ENCODE measurements at places on chromosomes 13 and 19.

GRCh38 chr13:113990321-113990837 is 16.5 kb upstream of the C13orf46 start:
- H3K4me3 ChIP-seq, result no peak overlapping the region
- no peaks in the 10 kb centered on the region for H3K4me1 ChIP-seq
- H3K27me3 ChIP-seq, result no peaks in the 10 kb centered on the region
- no peaks in the 10 kb centered on the region for H3K36me3 ChIP-seq
- H3K27ac ChIP-seq, result no peak overlapping the region

GRCh38 chr19:2625434-2625833 is 77.1 kb downstream of the GNG7 start:
- DNase-seq, result peak; percentile 91
- H3K4me3 ChIP-seq, result no peak overlapping the region
- no peaks in the 10 kb centered on the region for H3K27me3 ChIP-seq
- H3K27ac ChIP-seq, result peak overlapping the region; percentile 92

- no peaks in the 10 kb centered on the region for H3K36me3 ChIP-seq
- H3K27ac ChIP-seq, result no peak overlapping the region
- no peaks in the 10 kb centered on the region for H3K27me3 ChIP-seq
- H3K4me3 ChIP-seq, result no peak overlapping the region
Observed at GRCh38 chr19:17883627-17884410, 12.1 kb downstream of the SLC5A5 start.

DNA sequence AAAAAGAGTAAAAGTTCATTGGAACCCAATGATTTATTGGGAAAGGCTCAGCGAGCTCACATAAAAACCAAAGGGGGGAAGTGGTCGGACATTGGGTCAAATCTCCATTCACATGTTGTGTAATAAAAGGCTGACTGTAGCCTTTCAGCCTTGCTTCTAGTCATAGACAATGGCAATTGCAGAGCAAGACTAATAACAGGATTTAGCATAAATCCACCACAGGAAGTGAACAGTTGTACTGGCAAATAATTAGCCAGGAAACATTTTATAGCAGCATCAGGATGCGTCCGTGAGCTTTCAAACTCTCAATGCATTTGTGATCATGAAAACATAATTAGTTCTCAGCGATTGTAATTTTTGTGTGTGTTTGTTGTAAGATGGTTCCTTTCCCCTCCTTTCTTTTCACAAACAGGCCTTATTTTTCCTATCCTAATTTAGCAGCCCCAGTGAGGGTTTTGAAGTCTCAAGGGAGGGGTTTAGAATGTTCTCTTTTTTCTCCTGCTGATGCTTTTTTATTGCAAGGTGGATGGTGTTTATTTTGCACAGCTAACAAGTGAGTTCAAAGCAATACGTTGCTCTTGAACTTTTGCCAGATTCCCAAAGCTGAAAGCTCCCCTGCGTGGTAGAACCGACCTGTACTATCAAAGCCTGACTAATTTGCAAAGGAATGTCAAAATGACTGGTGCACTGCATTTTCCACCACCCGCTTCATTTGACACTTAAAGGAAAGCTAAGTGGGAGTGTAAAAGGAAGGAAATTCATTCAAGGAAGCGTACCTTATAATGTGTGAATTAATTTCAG is 105.6 kb downstream of the SPRY2 start:
- peak overlapping the region; percentile 3 for H3K27ac ChIP-seq
- no peak overlapping the region for H3K4me3 ChIP-seq
- H3K4me1 ChIP-seq, result peaks cover 20% of the 10 kb centered on the region
- H3K27me3 ChIP-seq, result no peaks in the 10 kb centered on the region

DNA sequence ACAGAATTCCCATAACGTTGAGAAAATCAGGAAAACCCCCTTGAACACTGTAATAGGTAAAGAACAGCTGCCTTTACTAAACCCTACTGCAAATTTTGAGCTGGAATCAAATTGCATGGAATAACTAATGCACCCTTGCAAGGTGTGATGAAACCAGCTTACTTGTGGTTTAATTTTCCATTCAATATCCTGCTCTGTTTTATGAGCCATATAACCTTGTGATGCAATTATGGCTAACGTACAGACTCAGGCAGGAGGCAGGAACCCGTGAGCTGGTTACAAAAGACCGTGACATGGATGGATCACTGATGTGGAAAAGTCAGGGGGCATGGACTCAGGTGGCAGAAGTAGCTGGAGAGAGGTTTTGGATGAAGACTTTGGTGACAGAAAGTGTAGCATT is 438.6 kb downstream of the COG6 start:
- no peaks in the 10 kb centered on the region for H3K4me1 ChIP-seq
- DNase-seq, result no peak
- H3K4me3 ChIP-seq, result no peak overlapping the region

GRCh38 chr13:113166681-113167080 is 8.2 kb downstream of the PROZ start:
- H3K4me1 ChIP-seq, result no peaks in the 10 kb centered on the region
- no peaks in the 10 kb centered on the region for H3K27me3 ChIP-seq
- H3K4me3 ChIP-seq, result no peak overlapping the region
- no peak overlapping the region for H3K27ac ChIP-seq
- no peak for DNase-seq
- H3K36me3 ChIP-seq, result peaks cover 5% of the 10 kb centered on the region

GRCh38 chr13:107438251-107438650 is 777.1 kb downstream of the LIG4 start:
- H3K36me3 ChIP-seq, result no peaks in the 10 kb centered on the region
- H3K27me3 ChIP-seq, result no peaks in the 10 kb centered on the region
- no peak overlapping the region for H3K4me3 ChIP-seq
- no peak overlapping the region for H3K27ac ChIP-seq
- H3K4me1 ChIP-seq, result no peaks in the 10 kb centered on the region

GRCh38 chr13:90640976-90641375 is 706.5 kb upstream of the MIR17HG start:
- H3K4me3 ChIP-seq, result no peak overlapping the region
- no peak for DNase-seq
- H3K36me3 ChIP-seq, result no peaks in the 10 kb centered on the region

DNA sequence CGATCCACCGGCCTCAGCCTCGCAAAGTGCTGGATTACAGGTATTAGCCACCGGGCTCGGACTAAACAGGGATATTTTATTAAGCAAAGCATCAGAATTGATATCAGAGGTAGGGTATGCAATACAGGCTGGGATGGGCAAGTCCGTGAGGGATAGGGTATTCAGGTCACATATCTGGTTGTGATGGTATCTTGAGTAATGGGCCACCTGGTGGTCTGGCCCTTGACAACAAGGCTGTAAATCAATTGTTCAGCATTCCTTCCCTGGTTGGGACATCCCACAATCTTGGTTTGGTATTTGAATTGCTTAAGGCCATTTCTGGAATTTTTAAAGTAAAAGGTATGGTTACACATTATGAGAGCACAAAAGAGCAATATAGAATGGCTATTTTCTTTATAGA is 1588.0 kb downstream of the SLITRK1 start:
- no peak for DNase-seq
- H3K4me3 ChIP-seq, result no peak overlapping the region
- no peaks in the 10 kb centered on the region for H3K4me1 ChIP-seq
- H3K27ac ChIP-seq, result no peak overlapping the region

- H3K36me3 ChIP-seq, result no peaks in the 10 kb centered on the region
- H3K27me3 ChIP-seq, result no peaks in the 10 kb centered on the region
- DNase-seq, result no peak
- no peaks in the 10 kb centered on the region for H3K4me1 ChIP-seq
- no peak overlapping the region for H3K4me3 ChIP-seq
Observed at GRCh38 chr13:56893843-56894242, 246.9 kb upstream of the PRR20A start.

GRCh38 chr19:48403606-48404005 is 10.1 kb downstream of the GRIN2D start:
- H3K36me3 ChIP-seq, result no peaks in the 10 kb centered on the region
- DNase-seq, result no peak
- H3K4me3 ChIP-seq, result no peak overlapping the region
- H3K27me3 ChIP-seq, result no peaks in the 10 kb centered on the region
- H3K4me1 ChIP-seq, result peaks cover under 1% of the 10 kb centered on the region

GRCh38 chr19:2076526-2076944 is 19.6 kb downstream of the MOB3A start:
- H3K4me3 ChIP-seq, result no peak overlapping the region
- no peaks in the 10 kb centered on the region for H3K27me3 ChIP-seq
- DNase-seq, result no peak
- peaks cover 11% of the 10 kb centered on the region for H3K4me1 ChIP-seq
- peaks cover 98% of the 10 kb centered on the region for H3K36me3 ChIP-seq
- no peak overlapping the region for H3K27ac ChIP-seq

- H3K4me1 ChIP-seq, result peaks cover 16% of the 10 kb centered on the region
- no peak overlapping the region for H3K4me3 ChIP-seq
- no peaks in the 10 kb centered on the region for H3K27me3 ChIP-seq
- no peak overlapping the region for H3K27ac ChIP-seq
- no peak for DNase-seq
Observed at GRCh38 chr19:29840066-29840950, 28.5 kb downstream of the CCNE1 start.

DNA sequence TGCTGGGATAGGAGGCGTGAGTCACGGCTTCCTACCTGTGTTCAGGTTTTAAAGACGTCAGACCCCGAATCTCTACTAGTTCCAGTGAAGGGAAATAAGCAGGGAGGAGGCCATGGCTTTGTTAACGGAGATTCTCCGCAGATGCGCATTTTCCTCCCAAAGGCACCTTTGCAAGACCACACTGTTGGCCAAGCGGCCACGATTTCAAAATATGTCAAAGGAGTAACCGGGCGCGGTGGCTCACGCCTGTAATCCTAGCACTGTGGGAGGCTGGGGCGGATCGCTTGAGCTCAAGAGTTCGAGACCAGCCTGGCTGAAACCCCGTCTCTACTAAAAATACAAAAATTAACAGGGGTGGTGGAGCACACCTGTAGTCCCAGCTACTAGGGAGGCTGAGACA is 21.9 kb downstream of the ZNF763 start:
- H3K4me1 ChIP-seq, result no peaks in the 10 kb centered on the region
- no peaks in the 10 kb centered on the region for H3K36me3 ChIP-seq
- H3K27ac ChIP-seq, result no peak overlapping the region

GRCh38 chr13:46605076-46605824 is 52.3 kb downstream of the LRCH1 start:
- H3K27ac ChIP-seq, result peak overlapping the region; percentile 64
- H3K4me1 ChIP-seq, result peaks cover 80% of the 10 kb centered on the region
- no peaks in the 10 kb centered on the region for H3K27me3 ChIP-seq
- H3K36me3 ChIP-seq, result no peaks in the 10 kb centered on the region

- peaks cover 24% of the 10 kb centered on the region for H3K4me1 ChIP-seq
- no peak overlapping the region for H3K4me3 ChIP-seq
- H3K27me3 ChIP-seq, result no peaks in the 10 kb centered on the region
- no peak for DNase-seq
Observed at GRCh38 chr13:48505597-48506091, 27.2 kb downstream of the RCBTB2 start.

DNA sequence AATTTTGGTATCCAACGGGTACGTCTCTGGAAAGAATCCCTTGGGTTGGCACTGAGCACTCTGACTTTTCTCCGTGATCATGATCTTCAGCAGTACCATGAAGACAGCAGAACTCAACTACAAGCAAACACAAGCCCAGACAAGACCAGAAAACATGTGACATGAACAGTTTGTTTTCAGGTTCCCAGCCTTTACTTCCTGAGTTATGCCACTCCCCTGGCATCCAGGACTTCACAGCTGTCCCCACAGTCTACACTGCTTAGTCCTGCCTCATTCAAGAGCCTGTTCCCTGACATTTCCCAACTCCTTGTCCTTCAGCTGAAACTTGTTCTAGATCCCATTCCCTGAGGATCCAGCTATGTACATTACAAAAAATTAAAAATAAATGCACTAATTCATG is 4.9 kb upstream of the N4BP2L1 start:
- peaks cover 22% of the 10 kb centered on the region for H3K4me1 ChIP-seq
- H3K4me3 ChIP-seq, result no peak overlapping the region
- no peaks in the 10 kb centered on the region for H3K27me3 ChIP-seq
- H3K27ac ChIP-seq, result no peak overlapping the region
- no peak for DNase-seq
- no peaks in the 10 kb centered on the region for H3K36me3 ChIP-seq

DNA sequence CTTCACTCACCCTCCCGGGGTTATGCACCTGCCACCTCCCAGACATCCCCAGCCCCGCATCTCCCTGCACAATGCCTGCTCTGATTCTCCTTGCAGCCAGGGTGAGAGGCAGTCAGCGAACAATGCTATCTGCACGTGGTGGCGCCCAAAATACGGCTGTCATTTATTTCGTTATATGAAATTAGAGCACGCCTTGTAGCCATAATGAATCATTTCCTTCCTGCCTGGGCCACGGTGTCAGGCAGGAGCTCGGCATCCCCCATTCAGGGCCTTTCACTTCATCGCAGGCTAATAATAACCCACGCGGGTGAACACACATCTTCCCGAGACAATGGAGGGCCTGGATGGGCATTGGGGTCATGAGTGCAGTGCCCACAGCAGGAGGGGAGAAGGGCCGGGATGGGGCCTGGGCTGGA is 143.8 kb upstream of the ZNF507 start:
- H3K4me1 ChIP-seq, result peaks cover 4% of the 10 kb centered on the region
- H3K36me3 ChIP-seq, result no peaks in the 10 kb centered on the region
- H3K27ac ChIP-seq, result no peak overlapping the region
- no peak overlapping the region for H3K4me3 ChIP-seq

GRCh38 chr13:33739254-33739653 is 78.7 kb upstream of the RFC3 start:
- no peak for DNase-seq
- H3K27me3 ChIP-seq, result no peaks in the 10 kb centered on the region
- H3K4me1 ChIP-seq, result peaks cover 9% of the 10 kb centered on the region
- H3K27ac ChIP-seq, result no peak overlapping the region
- no peaks in the 10 kb centered on the region for H3K36me3 ChIP-seq

DNA sequence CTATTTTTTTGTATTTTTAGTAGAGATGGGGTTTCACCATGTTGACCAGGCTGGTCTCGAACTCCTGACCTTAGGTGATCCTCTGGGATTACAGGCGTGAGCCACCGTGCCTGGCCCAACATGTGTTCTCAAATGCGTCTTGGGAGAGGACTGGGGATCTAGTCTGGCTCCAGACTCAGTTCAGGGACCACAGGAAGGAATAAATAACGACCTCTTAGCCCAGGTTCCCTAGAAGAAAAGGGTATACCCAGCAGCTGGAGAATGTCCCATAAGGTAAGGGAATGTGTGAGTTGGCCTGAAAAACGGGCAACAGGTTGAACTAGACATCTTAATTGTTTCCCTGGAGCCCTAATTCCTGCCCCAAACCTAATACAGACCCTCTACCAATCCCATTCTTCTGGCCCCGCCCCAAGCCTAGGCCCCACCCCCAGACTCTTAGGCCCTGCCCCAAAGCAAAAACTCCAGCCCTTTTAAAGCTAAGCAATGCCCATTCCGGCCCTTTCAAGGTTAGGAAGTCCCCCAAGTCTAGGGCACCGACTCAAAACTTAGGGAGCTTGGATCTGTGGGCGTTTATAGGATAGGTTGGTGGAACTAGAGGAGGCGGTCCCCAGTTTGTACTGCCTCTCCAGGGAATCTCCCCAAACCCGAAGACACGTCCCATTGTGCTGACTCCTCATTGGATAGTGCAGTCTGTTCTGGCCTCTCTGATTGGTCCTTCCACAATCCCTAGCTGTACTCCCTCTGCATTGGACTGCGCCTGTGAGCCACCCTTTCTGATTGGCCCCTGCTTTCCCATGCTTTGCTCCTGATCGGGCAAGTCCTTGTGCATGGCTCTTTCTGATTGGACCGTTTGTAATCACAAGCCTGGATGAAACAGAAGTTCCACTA is 5.4 kb upstream of the LRFN1 start:
- peaks cover 2% of the 10 kb centered on the region for H3K36me3 ChIP-seq
- no peak for DNase-seq
- no peak overlapping the region for H3K27ac ChIP-seq

- H3K27me3 ChIP-seq, result no peaks in the 10 kb centered on the region
- H3K4me1 ChIP-seq, result no peaks in the 10 kb centered on the region
- DNase-seq, result no peak
- H3K4me3 ChIP-seq, result no peak overlapping the region
Observed at GRCh38 chr13:110989331-110989730, 74.5 kb upstream of the ANKRD10 start.

All from upper lobe of left lung (tissue), 6 donors.